CD4-positive, alpha-beta T cell treated with Interleukin-17A for 4 hours (primary cell): ENCODE measurements at places on chromosomes 4 and X.

DNA sequence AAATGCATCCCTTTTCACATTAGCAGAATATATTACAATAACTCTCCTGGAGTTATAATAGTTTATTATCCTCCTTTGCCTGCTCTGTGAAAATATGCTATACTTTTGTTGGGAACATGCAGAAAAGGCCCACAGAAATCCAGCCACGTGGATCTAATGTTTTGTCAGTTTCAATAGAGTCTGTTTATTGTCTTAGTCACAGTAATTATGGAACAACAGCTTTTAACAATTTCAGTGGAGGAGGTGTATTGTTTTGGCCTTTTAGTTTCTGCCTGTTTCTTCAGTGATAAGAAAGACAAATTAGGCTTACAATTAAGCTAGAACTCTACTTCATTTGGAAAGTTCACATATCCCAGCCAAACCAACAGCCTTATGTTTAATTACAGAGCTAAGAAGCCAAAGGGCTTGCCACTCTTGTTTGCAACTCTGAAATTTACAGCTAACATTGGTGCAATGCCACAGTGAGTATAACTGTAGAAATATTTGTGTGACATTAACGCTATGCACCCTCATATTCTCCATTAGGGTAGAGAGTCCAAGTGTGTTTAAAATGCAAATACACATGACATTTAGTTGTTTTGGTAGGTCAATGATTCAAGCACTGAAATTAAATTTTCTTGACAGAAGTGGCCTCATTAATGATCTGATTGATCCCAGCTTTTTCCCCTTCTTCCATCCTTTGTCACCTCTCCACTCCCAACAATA, 175.8 kb downstream of the USP46 start:
- DNase-seq: no peak

DNA sequence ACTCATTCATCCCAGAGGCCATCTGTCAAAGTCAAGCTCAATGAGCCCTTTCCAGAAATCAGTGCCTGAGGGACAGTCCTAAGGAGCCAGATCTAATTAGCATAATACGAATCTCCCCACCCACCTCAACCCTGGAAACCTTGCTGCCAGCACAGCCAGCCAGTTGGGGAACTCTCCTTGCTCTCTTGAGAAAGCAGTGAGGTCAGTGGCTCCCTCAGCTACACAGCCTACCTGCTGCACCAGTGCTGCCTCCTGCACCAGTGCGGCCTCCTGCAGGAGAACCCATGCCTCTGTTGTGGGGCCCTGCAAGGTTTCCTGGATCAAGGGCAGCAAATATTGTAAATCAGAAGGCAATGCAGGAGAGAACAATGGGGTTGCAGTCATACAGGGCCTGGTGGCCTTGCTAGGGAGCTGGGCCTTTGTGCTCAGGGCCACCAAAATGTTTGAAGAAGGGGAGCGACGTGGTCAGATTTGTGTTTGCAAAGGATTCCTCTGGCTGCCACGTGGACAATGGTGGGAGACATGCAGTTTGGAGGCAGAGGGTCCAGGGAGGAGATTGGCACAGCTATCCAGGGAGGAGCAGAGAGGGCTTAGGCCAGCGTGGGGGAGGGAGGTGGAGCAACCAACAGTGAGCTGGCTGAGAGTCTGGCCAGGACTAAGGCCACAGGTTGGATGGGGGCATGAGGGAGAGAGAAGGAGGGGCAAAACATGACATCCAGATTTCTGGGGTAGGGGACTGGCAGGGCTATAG, 124.3 kb upstream of the MAMLD1 start:
- DNase-seq: no peak

- DNase-seq: no peak
Measured at GRCh38 chrX:123749643-123750042, 16.8 kb upstream of the THOC2 start.

DNA sequence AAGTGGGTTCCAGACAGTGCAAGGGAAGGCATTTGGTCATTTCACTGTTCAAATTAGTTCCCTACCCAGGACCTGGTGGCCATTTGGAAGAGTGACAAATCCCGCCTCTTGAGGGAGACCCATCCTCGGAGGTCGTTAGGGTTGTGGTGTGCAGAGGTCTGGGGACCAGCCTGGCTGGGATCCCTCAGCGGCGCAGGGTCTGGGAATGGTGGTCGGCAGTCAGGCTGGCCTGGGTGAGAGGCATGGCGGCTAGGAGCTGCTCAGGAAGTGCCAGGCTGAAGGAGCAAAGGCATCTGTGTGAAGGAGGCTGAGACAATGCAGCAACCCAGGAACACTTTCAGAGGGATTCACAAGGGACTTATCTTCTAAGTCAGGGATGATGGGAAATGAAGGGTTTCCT, 6.7 kb downstream of the NLGN3 start:
- DNase-seq: no peak

DNA sequence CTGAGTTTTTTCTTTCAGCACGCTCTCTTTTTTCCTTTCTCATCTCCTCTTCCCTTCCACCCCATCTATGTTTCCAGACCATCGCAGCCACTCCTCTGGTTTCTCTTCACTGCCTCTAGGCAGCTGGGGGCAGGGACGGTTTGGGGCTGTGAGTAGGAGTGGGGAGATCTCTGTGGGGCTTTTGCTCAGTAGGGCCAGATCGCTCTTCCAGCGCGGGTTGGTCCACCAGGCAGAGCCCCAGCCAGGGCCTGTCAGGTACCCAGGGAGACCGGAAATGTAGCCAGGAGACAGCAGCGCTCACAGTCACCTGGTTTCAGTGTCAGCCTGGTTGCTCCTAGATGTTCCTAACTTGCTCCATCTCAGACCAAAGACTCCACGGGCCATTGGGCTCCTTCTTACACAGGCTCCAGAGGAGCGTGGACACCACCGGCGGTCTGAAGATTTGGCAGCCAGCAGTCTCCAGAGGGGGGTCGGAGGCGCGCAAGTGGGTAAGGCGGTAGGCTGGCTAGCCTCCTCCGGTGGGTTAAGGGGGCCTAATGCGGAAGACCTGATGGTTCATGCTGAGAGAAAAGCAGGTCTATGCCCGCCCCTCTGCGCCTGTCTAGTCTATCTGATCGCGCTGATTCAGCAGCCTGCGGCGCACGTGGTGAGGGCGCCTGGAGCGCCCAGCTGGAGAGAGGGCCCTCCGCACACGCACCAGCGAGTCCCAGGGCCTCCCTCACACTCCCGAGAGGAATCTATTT, 1.8 kb downstream of the FGF5 start:
- DNase-seq: no peak

GRCh38 chr4:38769441-38769840, 13.3 kb downstream of the TLR10 start:
- DNase-seq: no peak

DNA sequence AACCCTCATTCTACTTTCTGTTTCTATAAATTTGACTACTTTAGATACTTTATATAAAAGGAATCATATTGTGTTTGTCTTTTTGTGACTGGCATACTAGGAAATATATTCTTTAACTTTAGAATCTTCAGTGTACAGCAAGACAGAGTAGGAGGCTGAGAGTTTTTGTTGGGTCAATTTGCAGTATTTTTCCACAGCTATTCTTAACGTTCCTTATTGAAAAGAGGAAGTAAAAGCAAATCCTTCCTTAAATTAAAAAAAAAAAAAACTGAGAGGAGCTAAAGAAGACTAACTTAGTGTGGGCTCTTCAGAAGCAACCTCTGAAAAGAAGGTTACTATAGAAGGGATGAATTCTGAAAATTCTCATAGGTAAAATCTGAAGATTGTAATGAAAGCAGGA, 1194.6 kb downstream of the ADGRL3 start:
- no peak for DNase-seq

DNA sequence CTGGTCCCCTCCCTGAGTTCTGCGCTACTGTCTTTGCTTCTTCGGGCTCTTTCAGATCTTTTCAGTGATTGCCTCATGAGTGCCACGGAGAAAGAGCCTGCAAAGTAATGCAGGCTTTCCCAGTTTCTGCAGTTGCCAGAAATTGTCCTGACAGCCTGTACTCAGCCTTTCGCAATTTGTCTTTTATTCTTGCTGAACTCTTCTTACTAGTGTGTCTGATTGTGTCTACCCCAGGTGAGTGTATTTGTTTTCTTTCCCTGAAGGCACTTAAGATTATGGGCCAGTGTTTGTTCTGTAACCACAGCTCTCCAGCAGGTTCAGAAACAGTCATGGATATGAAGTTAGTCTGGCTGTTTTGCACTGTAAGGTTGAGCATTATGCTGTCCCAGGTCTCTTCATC, 47.1 kb downstream of the FAM193A start:
- DNase-seq: no peak

- DNase-seq: no peak
Measured at GRCh38 chrX:123797543-123798447, 62.1 kb upstream of the XIAP start.

GRCh38 chrX:115592997-115593734, 32.2 kb downstream of the PLS3 start:
- DNase-seq: no peak

DNA sequence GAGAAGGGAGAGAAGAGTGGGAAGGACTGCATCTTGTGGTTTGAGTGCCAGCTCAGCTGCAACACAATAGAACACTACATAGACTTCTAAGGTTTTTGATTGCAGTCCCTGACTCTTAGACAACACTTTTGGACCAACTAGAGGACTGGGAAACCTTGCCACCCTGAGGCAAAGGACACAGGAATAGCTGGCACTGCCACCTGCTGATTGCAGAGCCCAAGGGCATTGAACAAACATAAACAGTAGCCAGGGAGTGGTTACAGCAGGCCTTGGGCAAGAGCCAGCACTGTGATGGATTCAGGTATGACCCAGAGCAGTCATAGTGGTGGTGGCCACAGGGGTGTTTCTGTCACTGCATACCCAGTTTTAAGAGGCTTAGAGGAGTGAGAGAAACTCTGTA, 72.5 kb upstream of the CXorf51A start:
- no peak for DNase-seq

DNA sequence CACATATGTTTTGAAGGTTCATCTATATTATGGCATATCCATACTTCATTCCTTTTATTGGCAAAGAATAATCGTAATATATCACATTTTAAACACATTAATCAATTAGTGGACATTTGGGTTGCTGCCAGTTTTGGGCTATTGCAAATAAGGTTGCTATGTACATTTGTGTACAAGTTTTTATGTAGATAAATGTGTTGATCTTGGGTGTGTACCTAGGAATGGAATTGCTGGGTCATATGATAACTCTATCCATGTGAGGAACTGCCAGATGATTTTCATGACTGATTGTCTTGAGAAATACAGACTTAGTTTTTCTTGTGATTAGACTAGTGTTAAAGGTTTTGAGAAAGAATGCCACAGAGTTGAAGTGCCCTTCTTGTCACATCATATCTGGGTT, 99.2 kb upstream of the RAB40AL start:
- no peak for DNase-seq

DNA sequence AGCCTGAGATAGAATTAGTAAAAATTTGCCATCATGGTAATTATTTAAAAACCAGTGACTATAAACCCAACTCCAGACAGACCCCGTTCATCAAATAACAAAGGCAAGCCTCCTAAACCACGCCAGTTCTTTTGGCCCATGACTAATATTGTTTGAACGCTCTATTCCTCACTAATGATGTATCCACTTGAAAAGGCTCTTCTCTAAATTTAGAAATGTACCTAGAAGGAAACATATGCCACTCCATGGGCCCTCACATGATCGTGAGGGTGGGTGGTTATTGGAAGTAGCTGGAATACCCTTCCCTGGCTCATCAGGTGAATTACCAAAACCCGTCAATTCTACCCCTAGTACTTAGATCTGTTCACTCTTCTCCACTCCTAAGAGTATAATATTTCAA, 249.2 kb downstream of the COL25A1 start:
- DNase-seq: no peak

DNA sequence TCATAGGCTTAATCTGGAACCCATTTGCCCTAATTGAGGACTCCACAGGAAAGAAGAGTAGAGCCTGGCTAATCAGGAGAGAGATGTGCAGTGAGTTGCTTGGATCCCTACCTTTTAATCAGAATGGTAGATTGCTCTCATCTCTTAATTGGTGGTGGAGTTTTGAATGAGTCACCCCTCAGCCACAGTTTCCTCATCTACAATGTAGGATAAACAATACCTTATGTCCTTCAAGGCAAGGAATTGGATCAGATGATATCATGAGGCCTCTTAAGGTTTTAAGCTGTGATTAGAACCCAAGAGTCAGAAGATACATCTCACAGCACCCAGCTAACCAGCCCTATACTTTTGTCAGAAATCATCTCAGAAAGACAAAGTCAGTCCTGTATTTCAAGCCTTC, 39.1 kb downstream of the PDGFRA start:
- DNase-seq: no peak

DNA sequence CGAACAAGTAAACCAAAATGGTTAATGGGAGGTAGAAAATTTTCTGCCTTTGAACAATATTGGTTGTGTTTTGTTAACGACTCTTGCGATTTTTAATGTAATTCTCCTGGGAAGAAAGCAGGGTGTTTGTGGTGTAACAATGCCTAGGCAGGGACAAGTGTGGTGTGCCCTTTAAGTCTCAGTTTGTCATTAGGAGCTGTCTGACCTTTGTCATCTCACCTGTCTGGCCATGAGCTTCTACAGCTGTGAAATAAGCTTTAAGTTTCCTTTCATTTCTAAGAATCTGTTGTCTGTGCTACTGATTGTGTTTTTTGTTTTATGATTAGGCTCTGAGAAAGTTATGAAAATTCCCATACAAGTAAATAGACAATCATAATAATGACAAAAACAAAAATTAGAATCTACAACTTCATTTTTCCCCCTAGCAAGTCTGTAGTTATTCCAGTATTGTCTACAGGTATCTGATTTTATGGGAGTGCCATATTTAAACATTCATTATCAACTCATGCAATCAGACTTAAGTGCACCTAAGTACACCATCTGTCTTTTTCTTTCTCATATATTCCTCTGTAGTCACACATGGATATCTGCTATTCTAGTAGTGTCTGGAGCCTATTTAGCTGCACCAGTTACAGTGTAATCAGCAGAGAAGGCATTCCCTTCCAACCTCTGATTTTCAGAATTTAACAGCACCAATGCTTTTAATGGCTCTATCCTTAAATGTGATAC, 203.5 kb downstream of the PPARGC1A start:
- DNase-seq: no peak

DNA sequence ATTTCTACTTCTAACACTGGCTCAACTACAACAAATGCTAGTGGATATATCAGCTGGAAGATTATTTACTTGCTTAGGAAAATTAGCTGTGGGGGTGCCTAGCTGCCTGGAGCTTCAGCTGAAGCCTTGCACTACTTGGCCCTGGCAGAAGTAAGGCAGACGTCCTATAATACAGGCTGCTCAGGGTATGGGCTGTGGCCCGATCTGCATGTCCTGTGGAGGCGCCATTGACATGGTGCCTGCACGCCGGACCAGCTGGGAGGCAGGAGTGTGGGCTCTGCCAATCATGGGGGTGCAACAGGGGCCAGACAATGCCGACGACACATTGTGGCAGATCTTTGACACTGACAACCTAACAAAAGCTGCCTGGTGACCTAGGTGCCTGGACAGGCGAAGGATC, 31.6 kb upstream of the UCP1 start:
- DNase-seq: no peak

DNA sequence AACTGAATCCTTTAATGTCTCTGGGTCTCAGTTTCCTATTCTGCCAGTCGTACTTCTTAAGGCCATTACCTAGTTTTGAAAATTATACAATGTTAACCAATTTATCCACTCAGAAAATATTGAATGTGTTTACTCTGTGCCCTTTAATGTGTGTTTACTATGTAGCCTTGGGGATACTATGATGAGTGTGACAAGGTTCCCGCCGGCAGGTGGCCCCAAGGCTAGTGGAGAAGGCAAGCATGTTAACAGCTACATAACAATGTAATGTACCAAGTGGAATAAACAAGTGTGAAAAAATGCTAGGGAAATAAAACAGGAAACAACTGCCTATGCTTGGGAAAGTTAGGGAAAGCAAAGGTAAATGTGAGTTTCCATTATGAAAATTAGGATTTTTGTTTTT, 187.3 kb upstream of the MBNL3 start:
- no peak for DNase-seq

- DNase-seq: no peak
Measured at GRCh38 chr4:88791274-88791673, 93.6 kb upstream of the NAP1L5 start.
